ENCODE measurements at places on chromosomes 6 and 20. TPM values are rescaled to one million over a fixed set of nuclear protein-coding genes. Genes with fewer than 3 reads are reported as not detected.

DNA sequence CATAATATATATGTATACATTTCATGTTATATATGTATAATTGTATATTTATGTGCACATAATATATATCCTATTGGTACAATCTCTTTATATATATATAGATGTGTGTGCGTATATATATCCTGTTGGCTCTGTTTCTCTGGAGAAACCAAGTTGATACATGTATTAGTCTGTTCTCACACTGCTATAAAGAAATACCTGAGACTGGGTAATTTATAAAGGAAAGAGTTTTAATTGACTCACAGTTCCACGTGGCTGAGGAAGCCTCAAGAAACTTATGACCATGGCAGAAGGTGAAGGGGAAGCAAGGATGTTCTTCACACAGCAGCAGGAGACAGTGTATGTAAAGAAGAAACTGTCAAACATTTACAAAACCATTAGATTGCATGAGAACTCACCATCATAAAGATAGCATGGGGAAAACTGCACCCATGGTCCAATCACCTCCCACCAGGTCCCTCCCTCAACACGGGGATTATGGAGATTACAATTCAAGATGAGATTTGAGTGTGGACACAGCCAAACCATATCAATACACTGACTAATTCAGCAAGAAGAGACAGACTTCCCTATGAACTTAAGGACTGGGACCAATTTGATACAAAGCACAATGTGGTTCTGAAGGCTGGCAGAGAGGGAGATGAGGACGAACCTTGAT is 14.0 kb downstream of the CST3 start:
- DNase-seq = no peak
- peaks cover 3% of the 10 kb centered on the region for H3K4me1 ChIP-seq
- H3K36me3 ChIP-seq = no peaks in the 10 kb centered on the region
- H3K27ac ChIP-seq = no peak overlapping the region
- no peak overlapping the region for H3K4me3 ChIP-seq

- no peak overlapping the region for H3K27ac ChIP-seq
- H3K4me1 ChIP-seq = peaks cover 9% of the 10 kb centered on the region
Observed at GRCh38 chr20:16710781-16711180, 19.0 kb upstream of the SNRPB2 start.

GRCh38 chr6:114364301-114364700 is 21.5 kb upstream of the HS3ST5 start:
- no peak for DNase-seq
- H3K27ac ChIP-seq = no peak overlapping the region
- no peaks in the 10 kb centered on the region for H3K36me3 ChIP-seq
- no peak overlapping the region for H3K4me3 ChIP-seq
- no peaks in the 10 kb centered on the region for H3K27me3 ChIP-seq
- no peaks in the 10 kb centered on the region for H3K4me1 ChIP-seq

- no peak overlapping the region for H3K27ac ChIP-seq
- H3K36me3 ChIP-seq = peaks cover 39% of the 10 kb centered on the region
- DNase-seq = no peak
- H3K4me3 ChIP-seq = no peak overlapping the region
- H3K27me3 ChIP-seq = no peaks in the 10 kb centered on the region
Observed at GRCh38 chr6:157203312-157203744, 120.0 kb downstream of the TMEM242 start.

DNA sequence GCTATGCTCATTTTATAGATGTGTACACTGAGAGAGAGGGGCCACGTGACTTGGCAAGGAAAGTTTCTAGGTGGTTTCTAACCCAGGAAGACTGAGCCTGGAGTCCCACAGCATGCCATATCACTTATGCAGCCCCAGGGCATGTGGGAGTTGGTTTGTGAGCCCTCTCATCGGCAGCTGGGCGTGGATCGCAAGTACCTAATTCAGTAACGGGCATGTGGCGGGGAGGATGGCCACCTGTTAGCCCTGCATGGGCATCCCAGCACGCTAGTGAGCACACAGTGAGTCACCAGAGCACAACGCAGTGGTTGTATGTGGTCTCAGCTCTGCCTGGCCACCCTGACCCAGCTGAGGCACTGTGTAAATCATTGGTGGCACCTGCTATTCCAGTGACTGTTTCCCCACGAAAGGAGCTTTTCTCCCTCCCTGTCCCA is 88.3 kb downstream of the NINL start:
- peaks cover 84% of the 10 kb centered on the region for H3K36me3 ChIP-seq
- H3K4me1 ChIP-seq = peaks cover 6% of the 10 kb centered on the region
- H3K4me3 ChIP-seq = no peak overlapping the region
- no peak for DNase-seq
- H3K27ac ChIP-seq = no peak overlapping the region

The HLA-DPA1 gene
- 19.8 TPM for total RNA-seq

The DDO gene
- total RNA-seq = 0.44 TPM
